Activated T-helper 1 cell treated with anti-CD3 and anti-CD28 coated beads, Interleukin-2, amount 50 U/mL, for 16 hours (primary cell): ENCODE measurements at places on chromosomes 4 and X.

GRCh38 chr4:15162465-15163283, 160.4 kb downstream of the CPEB2 start:
- DNase-seq: no peak

DNA sequence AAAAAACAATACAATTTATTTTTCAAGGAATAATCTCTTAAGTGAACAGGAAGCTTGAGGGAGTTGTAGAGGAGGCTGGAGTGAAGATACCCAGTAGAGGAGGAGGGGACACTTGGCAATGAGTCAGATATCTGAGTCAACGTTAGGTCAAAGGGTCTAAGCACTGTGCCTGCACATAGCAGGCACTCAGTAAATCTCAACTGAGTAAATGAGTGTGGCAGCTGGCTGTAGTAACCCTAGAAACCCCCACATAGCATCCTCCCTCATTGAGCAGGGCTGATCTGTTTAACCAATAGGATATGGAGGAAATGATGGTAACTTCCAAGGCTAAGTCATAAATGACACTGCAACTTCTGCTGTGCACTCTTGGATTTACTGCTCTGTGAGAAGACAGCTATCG, 186.0 kb upstream of the FAM241A start:
- DNase-seq: no peak

GRCh38 chrX:105635794-105636193, 186.5 kb upstream of the NRK start:
- no peak for DNase-seq

GRCh38 chr4:185987961-185988627, 80.9 kb upstream of the TLR3 start:
- no peak for DNase-seq

DNA sequence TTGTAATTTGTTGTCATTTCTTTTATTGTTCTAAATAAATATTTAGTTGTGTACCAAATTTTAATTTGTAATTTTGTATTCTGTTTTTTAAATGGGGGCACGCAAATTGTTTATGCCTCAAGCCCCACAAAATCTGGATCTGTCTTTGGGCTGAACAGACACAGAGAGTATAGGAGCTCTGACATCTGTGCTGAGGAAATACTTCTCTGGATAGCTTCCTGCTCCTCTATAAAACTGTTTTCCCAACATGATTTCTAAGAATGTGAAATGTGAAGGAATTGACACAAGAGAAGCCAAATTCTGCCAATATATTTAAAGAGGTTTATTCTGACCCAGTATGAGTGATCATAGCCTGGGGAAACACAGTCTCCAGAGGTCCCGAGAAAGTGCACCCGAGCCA, 93.0 kb downstream of the IL13RA2 start:
- DNase-seq: no peak

- DNase-seq: no peak
Measured at GRCh38 chr4:184389978-184390900, 84.1 kb downstream of the IRF2 start.

- no peak for DNase-seq
Measured at GRCh38 chr4:65089666-65090065, 580.6 kb downstream of the EPHA5 start.

DNA sequence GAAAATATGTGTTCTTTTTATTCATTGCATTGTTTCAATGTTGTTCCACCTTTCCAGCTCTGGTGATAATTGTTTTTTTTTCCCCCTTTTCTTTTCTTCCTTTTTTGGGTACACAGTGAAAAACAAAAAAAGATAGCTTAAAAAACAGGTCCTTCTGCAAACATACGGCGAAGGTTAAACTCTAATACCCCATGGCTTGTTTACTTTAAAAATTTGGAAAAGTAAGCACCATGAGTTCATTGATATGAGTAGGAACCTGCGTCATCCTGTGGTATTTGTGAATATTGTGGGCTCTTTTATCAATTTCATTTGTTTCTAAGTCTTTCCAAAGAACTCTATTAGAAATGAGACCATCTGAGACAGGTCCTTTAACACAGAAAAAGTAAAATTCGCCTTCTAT, 123.5 kb downstream of the CHRNA9 start:
- DNase-seq: no peak

GRCh38 chrX:16113978-16114565, 9.3 kb upstream of the GRPR start:
- no peak for DNase-seq

- no peak for DNase-seq
Measured at GRCh38 chr4:87017580-87018342, 83.0 kb downstream of the AFF1 start.

DNA sequence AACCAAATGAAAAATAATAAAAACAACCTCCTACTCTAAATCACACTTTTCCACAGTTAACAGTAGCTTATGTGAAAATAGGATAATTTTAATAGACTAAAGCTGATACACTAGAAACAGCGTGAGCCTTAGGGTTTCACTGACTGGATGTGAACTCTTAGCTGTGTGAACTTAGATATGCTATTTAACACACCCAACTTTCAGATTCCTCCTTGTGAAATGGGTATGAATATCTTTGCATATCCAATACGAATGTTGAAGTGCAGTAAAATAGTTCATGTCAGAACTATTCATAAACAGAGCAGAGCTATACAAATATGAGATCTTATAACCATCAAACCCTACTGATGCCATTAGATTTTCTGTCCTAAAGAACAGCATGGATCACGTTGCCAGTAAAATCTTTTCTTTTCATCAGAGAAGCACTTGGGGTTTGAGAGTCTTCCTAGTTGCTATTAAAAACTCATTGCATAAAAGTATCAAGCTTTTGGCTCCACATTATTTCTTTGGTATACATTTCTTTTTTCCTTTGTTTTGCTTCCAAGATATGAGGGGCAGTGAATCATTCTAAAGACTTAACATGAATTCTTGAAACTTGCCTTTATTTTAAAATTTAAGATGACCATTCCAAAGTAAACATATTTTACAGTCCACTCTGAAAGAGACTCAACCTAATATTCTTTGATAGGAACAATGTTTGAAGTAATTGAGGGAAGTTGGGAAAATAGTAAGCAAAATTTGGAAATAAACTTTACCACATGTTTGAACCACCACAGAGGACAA, 102.4 kb downstream of the CPE start:
- no peak for DNase-seq

GRCh38 chrX:129980540-129981199, 1.8 kb upstream of the BCORL1 start:
- DNase-seq: no peak

GRCh38 chr4:122762520-122762919, 30.0 kb downstream of the BBS12 start:
- no peak for DNase-seq

DNA sequence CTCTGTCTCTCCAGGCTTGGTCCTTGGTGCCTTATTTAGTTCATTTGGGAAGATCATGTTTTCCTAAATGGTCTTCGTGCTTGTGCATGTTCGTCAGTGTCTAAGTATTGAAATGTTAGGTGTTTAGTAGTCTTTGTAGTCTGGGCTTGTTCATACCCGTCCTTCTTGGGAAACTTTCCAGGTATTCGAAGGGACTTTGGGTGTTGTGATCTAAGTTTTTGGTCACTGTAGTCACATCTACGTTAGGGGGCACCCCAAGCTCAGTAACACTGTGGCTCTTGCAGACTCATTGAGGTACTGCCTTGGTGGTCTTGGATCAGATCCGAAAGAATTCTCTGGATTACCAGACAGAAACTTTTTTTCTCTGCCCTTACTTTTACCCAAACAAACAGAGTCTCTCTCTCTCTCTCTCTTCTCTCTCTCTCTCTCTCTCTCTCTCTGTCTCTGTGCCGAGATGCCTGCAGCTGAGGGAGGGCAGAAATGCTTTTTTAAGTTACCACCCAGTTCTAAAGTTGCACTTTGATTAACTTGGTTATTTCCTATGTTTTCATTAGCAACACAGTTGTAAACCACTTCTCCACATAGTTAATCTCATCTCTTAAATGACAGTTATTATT, 67.6 kb upstream of the SLC7A3 start:
- no peak for DNase-seq

- DNase-seq: no peak
Measured at GRCh38 chr4:130855533-130855932, 1759.6 kb downstream of the C4orf33 start.

DNA sequence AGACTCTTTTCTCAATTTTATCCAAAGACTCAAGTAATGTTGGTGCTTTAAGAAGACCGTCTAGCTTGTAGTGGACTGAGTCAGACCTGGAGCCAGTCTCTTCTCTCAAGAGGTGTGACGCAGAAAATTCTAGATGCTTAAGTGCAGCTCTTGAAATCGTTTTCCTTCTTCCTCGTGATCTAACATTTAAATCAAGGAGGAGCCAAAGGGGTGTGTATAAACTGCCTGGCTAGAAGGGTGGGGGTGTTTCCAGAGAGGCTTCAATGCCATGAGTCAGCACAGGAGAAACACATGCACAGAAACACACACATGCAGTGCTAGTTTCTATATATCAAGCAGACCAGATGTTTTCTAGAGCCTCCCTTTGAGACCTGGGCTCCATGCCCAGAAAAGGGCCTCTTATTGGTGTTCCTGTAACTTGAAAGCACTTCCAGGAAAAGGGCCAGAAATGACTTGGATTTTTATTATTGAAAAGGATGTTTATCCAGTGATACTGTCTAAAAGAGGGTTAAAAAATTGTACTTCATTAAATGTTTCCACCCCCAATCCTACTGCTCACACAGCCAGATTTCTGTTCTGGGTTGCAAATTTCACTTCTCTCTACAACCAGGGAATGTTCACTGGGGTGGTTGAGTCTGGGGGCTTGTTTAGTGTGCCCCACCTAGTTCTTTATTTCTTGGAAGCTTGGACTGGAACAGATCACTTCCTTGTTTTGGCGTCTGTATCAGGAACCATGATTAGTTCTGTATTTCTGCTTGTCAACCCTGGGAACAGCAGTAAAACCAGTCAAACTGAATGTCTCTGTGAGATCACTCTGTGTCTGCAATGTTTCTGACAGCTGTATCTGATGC, at the start of gene CLIC2:
CLIC2 (minus strand) TSS at position 129 of the 851 bp plus-strand sequence. CDS start 187 bp downstream, outside the sequence.
- no peak for DNase-seq

- no peak for DNase-seq
Measured at GRCh38 chrX:103941201-103941975, 21.0 kb upstream of the TMSB15B start.

DNA sequence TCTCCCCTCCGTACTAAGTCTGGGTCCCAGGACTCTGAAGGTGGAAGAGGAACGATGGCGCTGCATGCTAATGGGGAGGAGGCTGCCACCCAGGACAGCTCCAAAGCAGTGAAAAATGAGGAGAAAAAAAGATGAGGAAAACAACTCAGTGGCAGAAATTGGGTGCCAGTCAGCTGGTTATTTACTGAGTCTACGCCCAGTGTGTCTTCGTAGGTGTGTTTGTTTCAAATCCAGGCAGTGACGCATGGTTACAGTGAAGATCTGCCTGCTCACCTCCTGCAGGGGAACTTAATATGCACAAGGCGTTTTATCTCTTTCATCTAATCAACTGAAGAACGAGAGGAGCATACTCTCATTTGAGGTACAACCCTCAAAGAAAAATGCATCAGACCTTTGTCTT, 70.9 kb upstream of the FBXW7 start:
- no peak for DNase-seq

- DNase-seq: no peak
Measured at GRCh38 chr4:51842167-51842553, 793 bp upstream of the DCUN1D4 start.

GRCh38 chr4:179372242-179372641, 1930.0 kb upstream of the AGA start:
- DNase-seq: no peak

GRCh38 chr4:110915301-110915700, 292.4 kb upstream of the PITX2 start:
- no peak for DNase-seq

- DNase-seq: no peak
Measured at GRCh38 chr4:159272273-159273140, 169.6 kb downstream of the RAPGEF2 start.

GRCh38 chr4:3044870-3045819, 29.2 kb downstream of the HTT-AS start:
- DNase-seq: peak; percentile 53

DNA sequence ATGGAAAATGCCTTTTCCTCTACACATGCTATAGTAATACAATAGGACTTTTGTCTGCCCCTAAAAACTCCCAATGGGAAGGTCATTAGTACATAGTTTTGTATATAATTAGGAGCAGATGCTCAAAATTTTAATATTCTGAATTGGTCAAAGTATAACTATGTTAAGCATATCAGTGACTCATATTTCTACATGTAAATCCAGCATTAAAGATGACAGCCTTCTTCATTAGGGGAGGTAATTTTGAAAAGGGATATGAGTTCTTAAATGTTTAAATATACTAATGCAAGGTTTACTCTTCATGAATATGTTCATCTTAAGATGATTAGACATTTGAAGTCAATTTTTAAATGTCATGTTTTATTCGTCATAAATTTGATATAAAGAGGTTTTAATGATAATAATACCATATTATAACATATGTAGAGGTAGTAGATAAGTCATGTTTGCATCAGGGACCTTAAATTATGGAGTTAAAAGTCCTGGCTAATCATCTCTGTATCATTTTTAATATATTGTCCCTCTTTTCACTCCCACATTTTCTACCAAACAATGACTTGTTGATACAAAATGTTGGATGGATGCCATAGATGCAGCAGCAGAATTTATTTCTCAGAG, 218.8 kb downstream of the STPG2 start:
- no peak for DNase-seq

DNA sequence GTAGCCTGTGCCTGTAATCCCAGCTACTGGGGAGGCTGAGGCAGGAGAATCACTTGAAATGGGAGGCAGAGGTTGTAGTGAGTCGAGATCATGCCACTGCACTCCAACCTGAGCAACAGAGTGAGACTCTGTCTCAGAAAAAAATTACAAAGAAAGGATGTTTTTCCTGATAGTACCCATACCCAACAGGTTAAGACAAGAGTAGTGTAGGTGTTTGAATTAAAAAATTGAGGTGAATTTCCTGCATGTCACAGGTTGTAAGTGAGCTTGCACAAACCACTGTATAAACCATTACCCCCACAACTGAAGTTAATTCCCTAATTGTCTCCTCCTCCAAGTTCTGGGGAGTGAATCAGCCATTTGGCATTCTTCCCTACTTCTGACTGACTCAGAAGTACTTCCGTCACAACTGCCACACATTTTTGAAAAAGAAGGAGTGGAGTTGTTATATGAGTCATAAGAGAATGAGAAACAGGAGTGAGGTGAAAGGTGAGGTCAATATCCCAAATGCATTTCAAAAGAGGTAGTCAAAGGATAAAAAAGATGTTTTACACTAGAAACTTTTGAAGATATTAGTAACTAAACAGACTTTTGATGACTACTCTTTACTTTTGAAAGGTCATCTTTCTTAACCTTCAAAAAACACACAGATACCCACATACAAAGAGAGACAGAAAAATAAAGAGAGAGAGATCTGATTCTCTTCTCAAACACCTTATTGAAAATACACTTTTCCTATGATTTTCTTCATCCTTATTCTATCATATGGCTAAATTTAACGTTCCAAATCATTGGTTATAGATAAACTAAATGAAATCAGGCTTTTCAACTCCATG, 134.5 kb downstream of the BTC start:
- DNase-seq: no peak
